ENCODE measurements at places on chromosomes 12 and 14.

- DNase-seq = no peak
These were observed 24.5 kb downstream of the MMP17 start for GRCh38 chr12:131852551-131853299.

DNA sequence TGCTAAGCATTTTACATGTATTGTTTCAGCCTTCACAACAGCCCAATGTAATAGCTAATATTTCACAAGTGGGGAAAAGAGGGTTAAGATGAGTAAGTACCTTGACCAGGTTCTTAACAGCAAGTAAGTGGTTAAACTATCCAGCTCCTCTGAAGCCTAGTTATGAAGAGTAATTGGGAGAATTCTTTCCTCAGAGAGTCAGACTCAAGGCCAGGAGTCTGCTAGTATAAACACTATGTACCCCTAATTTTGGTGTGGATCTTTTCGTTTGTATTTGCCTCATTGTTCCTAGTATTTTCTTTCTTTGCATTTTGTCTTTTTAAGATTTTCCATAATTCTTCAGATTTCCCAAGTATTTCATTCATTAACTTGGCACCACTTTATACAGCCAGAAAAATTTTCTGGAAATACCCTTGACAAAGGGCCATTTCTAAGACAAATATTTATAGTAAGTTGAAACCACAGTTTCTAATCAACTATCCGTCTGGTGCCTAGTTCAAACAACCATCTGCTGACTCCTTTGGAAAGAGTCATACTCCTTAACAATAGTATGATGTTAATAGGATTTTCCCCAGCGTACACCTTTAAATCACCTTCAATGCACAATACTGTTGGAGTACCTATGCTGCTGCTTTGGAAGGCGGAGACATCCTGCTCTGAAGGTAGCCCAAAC lies 81.2 kb downstream of the SCAF11 start:
- no peak for DNase-seq

DNA sequence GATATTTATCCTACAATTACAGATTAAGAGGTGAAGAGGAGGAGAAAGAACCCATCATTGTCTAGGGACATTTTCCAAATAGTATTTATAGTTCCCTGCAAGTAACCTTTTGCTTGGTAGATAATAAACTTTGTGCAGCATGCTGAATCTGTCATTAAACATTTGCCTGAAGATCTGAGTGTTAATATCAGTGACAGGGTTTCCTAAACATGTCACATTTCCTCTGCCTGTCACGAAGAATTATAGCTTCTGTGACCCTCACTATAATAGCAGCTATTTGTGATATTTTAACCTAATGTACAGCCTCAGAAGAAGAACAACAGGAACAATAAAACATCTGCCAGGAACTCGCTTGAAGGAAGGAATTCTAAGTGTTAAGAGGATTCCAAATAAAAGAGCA lies 350.3 kb downstream of the GXYLT1 start:
- DNase-seq = no peak

- DNase-seq = no peak
These were observed 596.1 kb downstream of the VRK1 start for GRCh38 chr14:97393244-97393643.

- no peak for DNase-seq
These were observed 14.7 kb downstream of the MMAB start for GRCh38 chr12:109558374-109559199.
